Activated CD8-positive, alpha-beta memory T cell treated with anti-CD3 and anti-CD28 coated beads for 1 hour (primary cell): ENCODE measurements at places on chromosomes 11 and 22.

- no peak for DNase-seq
Measured at GRCh38 chr11:73227571-73228211, 9.6 kb downstream of the P2RY2 start.

- DNase-seq = no peak
Measured at GRCh38 chr11:72730243-72730642, 22.0 kb downstream of the ARAP1 start.

- DNase-seq = no peak
Measured at GRCh38 chr11:73577496-73577917, 20.4 kb downstream of the FAM168A start.

DNA sequence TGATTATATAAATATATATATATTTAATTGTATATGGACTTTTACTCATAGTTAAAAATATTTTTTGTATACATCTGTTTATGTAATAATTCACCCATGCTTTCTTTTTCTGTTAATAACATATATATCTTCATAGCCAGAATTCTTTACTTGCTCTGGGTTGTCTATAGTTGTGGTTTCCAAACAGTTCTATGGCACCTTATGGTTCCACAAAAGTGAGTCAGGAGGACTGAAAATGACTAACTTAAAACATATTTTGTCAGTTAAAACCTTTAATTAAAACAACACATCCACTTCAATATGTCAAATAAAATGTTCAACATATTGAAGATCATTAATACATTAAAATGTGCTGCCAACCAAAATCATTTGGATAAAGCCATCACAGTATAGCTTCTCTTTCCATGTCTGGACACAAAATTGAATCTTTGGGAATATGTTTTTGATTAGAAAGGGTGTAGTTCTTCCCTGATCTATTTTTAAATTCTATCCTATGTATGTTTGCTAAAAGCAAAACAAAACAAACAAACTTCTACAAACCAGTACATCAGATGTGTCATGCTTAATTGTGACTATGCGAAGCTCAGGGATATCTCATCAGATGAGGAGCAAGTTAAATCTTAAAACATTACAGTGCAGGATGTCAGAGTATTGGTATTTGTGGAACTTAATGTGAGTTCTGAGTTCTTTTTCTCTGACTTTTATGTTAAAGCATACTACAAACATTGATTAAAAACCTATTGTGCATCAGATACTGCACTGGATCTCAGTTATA is 1488.4 kb upstream of the TENM4 start:
- no peak for DNase-seq

DNA sequence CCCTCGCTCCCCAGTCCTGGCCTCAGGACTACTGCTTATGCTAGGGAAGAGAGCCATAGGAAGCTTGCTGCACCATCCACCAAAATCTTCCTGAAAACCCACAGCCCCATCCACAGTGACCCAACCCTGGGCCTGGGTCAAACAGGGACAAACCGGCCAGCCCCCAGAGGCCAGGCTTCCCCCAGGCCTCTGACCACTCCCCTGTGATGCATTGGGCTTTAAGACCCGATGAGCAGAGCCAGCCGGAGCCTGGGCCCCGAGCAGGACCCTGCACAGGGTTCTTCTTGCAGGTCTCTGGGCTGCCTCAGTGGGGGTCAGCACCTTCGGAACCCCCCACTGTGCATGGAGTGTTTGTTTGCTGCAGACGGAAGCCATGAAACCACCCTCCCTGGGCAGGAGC is 583.7 kb downstream of the BRD1 start:
- no peak for DNase-seq

GRCh38 chr11:115224551-115224950 is 279.7 kb downstream of the CADM1 start:
- no peak for DNase-seq
